ENCODE measurements at places on chromosomes 2 and 18. TPM values are rescaled to one million over a fixed set of nuclear protein-coding genes. Genes with fewer than 3 reads are reported as not detected.

Gene TPGS2
- polyA plus RNA-seq = 115 TPM

Gene SH3BP4
- polyA plus RNA-seq = 0.10 TPM

Gene GALNT13
- polyA plus RNA-seq = 17.3 TPM

Gene CTDP1
- 0.57 TPM for polyA plus RNA-seq

Gene GALNT5
- polyA plus RNA-seq = 0.12 TPM

Measured in Purkinje cell (primary cell).